Stimulated activated CD8-positive, alpha-beta memory T cell treated with anti-CD3 and anti-CD28 coated beads, Interleukin-4, amount 100 ng/mL, for 1 hour (primary cell): ENCODE measurements at places on chromosomes 4 and X.

DNA sequence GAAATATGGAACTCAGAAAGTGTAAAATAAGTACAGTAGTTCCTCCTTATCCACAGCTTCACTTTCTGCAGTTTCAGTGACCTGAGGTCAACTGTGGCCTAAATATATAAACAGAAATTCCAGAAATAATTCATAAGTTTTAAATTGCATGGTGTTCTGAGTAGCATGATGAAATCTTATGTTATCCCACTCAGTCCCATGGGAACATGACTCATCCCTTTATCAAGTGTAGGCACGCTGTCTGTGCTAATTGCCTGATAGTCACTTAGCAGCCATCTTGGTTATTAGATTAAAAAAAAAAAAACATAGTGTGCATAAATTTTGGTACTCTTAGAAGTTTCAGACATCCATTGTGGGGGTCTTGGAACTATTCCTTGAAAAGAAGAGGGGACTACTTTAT lies 983.4 kb upstream of the ADGRL3 start:
- no peak for DNase-seq

DNA sequence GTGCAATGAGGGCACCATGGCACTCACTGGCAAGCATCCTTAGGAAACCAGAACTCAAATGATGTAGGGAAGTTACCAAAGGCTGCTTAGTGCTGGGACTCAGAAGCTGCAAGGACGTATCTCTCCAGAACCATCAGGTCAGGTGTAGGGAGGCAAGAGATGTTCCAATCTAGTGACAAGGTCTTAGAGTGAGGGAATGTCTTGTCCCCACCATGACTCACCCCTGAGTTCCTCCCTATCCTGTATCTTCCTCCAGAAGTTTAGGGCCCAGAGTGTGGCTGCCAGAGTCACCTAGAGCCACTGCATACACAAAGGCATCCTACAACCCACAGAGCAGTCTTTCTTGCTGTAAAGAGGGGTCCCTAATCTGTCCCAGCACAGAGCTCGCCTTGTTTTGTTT lies 14.1 kb upstream of the IRAK1 start:
- no peak for DNase-seq

- DNase-seq = no peak
Measured at GRCh38 chr4:110543577-110543976, 67.6 kb downstream of the ENPEP start.

GRCh38 chr4:48027653-48028052 lies 11.1 kb downstream of the NIPAL1 start:
- no peak for DNase-seq

GRCh38 chrX:3428792-3429191 lies 82.3 kb upstream of the MXRA5 start:
- no peak for DNase-seq

DNA sequence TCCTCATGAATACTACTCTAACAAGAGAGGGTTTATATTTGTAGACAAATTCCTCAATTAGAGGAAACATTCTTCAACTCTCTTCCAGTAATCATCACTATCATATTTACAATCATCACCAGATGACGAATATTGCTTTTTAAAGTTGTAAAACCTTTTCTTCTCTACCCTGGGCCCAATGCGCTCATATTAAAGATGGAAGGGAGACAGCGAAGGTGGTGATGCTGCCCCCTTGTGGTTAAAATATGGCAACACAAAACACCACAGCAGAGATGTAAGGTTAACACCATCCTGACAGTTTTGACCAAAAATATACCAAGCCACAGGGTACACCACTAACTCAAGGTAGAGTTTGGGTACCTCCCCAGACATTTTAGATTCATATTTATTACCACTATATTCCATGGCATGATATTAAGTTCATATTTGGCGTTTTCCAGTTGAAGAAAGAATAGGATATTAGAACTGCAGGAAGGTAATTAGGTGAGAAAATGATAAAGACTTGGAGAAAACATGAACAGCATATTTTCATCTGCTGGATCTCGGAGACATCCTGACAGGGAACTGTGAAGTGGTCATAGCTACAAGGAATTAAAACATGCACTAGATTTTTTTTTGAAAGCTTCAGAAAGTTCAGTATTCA lies 72.8 kb downstream of the SLC9A7 start:
- no peak for DNase-seq

GRCh38 chr4:139633661-139634060 lies 32.0 kb upstream of the MGST2 start:
- no peak for DNase-seq

DNA sequence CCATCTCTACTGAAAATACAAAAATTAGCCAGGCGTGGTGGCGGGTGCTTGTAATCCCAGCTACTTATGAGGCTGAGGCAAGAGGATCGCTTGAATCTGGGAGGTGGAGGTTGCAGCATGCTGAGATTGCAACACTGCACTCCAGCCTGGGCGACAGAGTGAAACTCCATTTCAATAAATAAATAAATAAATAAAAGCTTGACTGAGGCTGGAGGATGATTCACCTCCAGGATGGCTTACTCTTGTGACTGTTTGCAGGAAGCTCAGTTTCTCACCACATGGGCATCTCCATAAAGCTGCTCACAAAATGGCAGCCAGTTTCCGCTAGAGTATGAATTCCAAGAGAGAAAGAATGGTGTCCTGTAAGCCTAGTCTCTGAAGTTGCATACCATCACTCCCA lies 191.7 kb upstream of the EDNRA start:
- no peak for DNase-seq
